ENCODE measurements at places on chromosomes 3 and 15.

- DNase-seq, result no peak
Measured at GRCh38 chr3:78507196-78507984, 1260.4 kb downstream of the ROBO1 start.

DNA sequence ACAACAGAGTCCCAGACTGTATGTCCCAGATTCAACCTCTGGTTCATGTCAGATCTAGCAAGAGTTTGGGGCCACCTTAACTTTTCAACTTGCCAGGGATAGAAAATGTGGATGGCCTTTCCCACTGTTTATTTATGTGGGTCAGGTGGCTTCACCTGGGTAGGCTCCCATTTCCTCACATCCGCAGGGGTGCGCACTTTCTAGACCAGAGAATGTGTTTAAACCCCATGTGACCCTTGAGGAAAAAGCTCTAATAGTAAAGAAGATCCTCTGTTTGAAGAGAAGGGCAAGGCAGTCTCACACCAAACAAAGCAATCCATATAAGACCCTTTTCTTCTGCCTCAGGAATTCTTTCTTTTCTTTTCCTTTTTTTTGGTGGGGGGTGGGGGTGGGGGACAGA is 167.2 kb upstream of the TSC22D2 start:
- no peak for DNase-seq

GRCh38 chr3:74630602-74631001 is 16.1 kb upstream of the CNTN3 start:
- no peak for DNase-seq

- DNase-seq, result peak; percentile 99
Measured at GRCh38 chr3:175149675-175150074, 290.5 kb downstream of the NAALADL2 start.

- no peak for DNase-seq
Measured at GRCh38 chr3:133441867-133442270, 42.0 kb downstream of the BFSP2 start.

GRCh38 chr3:158108445-158108985 is 1.4 kb upstream of the RSRC1 start:
- DNase-seq, result no peak

DNA sequence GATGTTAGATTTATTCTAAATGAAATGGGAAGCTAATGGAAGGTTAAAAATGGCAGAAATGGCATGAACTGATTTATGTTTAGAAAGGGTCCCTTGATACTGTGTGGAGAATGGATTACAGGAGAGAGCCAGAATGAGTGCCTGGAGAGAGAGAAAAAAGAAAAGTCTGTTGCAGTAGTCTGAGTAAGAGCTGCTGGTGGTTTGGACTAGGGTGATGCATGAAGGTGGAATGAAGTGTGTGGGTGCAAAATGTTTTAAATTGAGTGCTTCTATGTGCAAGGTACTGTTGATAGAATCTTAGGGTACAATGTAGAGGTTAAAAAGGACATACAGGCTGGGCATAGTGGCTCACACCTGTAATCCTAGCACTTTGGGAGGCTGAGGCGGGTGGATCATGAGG is 11.4 kb upstream of the MGA start:
- DNase-seq, result no peak

DNA sequence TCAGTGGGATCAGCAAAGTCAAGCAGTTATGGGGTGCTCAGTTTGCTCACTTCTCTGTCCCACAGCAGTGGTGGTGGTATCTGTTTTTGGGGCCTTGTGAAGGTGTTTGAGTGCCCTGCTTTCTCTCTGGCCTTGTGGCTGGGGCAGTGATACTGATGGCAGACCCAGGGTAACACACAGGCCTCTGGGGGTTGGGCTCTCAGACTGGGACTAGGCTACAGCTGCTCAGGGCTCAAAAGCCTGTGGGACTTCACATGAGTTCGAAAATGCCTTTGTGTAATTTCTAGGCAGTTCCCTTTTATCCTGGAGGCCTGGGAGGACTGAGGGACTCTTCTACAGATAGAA is 75.3 kb downstream of the STXBP5L start:
- DNase-seq, result no peak

DNA sequence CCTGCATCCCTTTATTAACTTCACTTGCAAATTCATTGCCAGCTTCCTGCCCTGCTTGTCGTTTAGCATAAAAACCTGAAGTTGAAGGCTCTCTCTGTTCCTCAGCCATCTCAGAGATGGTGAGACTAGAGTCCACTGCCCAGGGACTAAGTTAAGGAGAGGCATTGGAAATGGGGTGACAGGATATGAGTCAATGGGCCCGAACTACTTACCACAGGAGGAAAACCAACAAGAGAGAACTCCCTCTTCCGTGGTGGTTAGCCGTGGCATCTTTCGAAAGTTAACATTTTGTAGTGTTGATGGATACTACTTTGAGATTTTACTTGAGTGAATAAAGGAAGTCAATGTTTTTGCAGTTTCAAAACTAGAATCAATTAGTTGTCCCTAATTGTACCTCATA is 65.3 kb downstream of the LRTM1 start:
- no peak for DNase-seq

DNA sequence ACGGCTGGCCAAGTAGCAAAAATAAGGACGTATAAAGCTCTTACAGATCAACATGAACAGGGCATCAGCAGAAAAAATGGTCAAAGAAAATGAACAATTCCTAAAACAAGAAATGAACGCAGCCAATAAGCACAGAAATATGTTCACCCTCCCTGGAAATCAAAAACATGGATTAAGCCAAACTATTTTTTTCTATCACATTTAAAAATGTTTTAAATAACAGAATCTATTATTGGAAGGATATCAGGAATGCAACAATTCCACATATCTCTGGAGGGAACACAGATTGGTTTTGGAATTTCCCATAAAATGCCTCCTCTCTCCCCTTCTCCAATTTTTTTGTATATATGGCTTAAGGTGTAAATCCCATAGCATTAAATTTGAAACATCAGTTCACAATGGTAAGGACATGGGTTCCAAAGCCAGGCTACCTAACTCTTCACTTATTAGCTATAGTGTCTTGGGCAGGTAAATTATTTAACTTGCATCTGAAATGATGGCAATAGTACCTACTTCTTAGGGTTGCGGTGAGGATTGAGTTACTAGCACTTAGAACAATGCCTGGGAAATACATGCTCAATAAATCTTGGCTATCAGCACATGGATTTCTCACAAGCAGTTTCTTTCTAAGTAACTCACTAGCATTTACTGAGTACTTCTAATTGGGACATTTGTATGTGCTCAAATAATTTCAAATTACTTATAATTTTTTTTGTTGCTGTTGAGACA is 10.1 kb downstream of the UACA start:
- DNase-seq, result no peak

- DNase-seq, result no peak
Measured at GRCh38 chr15:90921887-90922286, 10.5 kb downstream of the HDDC3 start.

DNA sequence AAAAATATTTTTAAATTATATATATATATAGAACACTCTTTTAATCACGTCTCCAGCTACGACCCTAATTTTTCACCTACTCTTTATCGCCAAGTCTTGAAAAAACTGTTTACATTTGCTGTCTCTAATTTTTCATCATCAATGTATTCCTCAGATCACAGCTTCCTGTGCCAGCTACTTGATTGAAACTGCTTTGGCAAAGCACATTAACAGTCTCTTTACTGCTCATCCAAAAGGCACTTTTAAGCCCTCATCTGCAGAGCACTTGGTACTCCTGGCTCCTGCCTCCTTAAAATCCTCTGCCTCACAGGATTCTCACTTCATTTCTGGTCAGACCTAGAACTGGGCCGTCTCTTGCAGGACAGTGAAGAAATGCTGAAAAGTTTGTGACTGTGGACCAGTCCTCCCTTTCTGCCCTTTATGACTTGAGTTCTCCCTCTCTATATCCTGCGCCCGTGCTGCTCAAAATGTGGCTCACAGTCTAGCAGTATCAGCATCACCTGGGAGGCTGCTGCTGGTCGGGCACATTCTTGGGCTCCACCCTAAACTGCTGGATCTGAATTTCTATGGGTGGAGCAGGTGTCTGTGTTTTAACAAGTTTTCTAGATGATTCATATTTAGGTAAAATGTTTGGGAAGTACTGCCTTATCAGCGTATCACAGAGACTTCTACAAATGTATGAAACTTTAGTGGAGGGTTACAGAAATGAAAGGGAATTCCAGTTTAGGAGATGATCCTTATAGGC is 196.8 kb downstream of the ADAMTSL3 start:
- DNase-seq, result no peak

GRCh38 chr3:39783680-39784079 is 25.7 kb upstream of the MYRIP start:
- no peak for DNase-seq

- no peak for DNase-seq
Measured at GRCh38 chr3:70464465-70464864, 152.0 kb upstream of the MDFIC2 start.

All from NCI-H774 (cell line).